GM04503 (cell line): ENCODE measurements at places on chromosomes 2 and 18.

DNA sequence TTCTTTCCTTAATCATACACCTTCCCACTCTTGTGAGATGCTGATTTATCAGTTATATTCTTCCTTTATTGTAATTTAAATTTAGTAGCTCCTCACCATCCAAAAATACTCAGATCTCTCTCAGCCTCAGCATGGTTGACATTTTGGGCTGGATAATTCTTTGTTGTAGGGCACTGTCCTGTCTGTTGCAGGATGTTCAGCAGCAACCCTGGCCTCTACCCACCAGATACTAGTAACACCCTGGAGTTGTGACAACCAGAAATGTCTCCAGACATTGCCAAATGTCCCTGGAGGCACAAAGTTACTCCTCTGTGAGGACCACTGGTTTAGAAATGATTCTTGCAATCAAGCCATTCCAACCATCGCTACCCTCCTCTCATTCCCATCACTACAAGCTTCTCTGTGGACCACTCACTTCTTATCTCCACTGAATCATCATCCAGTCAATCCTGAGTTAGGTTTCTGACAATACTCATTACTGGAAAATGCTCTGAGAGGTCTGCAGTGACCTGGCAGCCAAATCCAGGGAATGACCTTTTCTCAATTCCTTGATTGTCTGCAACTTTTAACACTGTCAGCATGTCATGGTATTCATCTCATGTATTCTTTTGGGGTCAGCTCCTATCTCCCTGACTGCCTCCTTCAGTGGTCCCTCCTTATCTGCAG lies 43.3 kb downstream of the OSBPL6 start:
- no peak for DNase-seq

DNA sequence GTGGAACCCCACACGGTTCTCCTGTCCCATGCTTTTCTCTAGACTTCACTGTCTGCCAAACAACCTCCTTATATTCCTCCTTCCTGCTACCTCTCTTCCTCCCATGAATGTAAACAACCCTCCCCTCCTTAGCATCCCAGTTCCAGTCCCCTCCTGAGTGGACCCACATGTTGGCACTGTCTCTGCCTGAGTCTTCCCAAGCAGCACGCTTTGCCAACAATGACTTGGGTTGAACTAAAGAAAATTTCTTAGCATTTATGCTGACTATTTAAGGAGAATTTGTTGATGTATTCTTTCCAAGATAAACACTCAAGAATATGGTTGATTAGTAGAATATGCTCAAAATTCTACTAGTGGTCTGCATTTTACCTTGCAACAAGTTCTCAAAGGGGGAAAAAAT lies 338.0 kb downstream of the TNS1 start:
- no peak for DNase-seq

- DNase-seq: no peak
Observed at GRCh38 chr2:42438685-42439084, 55.1 kb downstream of the KCNG3 start.

DNA sequence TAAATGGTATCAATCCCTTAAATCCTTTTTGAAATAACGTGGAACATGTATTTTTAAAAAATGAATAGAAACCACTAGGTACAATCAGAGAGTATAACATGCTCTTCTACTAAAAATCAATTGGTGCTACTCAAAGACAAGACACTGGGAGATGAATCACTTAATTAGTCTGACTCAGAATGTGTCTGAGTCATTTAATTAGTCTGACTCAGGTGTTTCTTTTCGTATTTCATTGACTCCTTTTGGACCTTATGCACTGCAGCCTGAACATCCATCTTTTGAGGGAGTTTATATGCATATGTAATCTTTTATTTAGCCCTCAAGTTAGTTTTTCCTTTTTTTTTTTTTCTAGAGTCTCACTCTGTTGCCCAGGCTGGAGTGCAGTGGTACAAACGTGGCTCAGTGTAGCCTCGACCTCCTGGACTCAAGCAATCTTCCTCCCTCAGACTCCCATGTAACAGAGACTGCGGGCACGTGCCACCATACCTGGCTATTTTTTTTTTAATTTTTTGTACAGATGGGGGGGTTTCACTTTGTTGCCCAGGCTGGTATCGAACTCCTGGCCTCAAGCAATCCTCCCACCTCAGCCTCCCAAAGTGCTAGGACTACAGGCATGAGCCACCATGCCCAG lies 26.5 kb downstream of the PPP4R3B start:
- peak; percentile 53 for DNase-seq

GRCh38 chr2:48450936-48451602 lies 78.9 kb upstream of the STON1 start:
- DNase-seq: no peak

DNA sequence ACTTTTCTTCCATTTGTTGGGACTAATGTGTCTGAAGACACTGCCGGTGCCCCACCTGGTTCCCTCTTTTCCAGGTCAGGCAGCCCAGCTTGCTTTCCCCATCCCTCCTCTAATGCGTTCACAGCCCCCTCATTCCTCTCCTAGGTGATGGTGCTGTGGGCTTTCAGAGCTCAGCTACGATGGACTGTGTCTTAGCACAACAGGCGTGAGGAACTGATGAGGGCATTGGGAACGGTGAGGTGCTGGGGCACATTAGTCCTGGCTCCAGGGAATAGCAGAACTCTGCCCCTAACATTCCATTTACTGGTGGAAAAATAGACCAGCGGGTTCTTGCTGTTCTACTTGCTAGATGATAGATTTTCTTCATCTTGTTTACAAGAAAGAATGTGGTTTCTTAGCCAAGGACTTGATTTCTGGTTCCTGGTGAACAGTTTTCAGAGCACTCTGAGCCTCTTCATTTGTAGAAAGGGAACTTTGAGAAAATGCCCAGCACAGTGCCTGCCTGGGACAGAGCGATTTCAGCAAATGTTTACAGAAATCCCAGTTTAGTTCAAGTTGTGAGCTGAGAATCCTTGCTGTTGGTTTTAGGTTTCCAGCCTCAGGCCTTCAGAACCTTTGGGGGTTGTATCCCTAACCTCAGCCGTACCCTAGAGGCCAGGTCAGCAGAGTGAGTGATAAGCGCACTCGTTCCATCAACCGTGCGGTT lies 42.5 kb downstream of the LDLRAD4 start:
- no peak for DNase-seq

DNA sequence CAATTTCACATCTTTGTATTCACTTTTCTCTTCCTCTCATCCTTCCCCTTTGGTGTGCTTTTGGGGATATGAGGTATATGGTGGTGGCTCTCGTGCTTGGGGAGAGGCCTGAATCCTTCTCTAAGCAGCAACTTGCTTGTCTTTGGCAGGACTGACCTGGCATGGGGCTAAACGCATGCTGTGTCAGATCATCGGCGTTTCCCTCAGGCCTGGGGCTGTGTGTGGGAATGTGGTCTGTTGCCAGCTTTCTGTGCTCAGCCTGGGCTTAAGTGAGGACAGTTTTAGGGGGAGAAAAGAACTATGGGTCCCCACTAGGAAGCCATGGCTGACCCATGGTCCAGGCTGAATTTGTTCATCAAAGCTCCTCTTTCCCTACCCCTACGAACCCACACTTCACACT lies 60.7 kb downstream of the TET3 start:
- DNase-seq: no peak

DNA sequence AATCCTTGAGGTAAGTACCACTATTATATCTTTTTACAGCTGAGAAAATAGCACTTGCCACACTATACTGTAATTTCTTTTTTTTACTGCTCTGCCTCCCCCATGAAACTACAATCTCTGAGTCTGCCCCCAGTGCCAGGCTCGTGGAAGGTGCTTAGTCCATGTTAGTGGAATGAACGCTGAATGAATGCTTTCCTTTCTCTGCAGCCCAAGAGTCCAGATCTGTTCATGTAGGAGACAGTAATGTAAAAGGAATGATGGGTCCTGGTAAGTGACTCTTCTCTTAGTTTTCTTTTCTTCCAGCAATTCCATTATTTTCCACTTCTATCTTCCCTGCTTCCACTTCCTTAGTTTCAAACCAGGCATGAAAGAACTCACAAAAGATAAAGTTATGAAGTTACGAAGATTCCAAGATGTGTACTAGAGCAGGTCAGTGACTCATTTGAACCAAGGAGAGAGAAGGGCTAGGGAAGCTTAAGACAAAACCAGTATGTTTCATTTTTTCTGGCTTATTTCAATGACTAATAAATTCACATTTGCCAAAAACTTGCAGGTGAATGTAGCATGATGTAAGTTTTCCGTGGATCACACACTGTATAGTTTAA lies 46.0 kb downstream of the ARHGEF33 start:
- no peak for DNase-seq

GRCh38 chr2:98900721-98901120 lies 35.3 kb downstream of the CRACDL start:
- DNase-seq: no peak
